Activated CD8-positive, alpha-beta memory T cell treated with anti-CD3 and anti-CD28 coated beads for 1 hour (primary cell): ENCODE measurements at places on chromosomes 4 and X.

GRCh38 chr4:110096405-110096804, 102.0 kb downstream of the ELOVL6 start:
- no peak for DNase-seq

- DNase-seq: no peak
Measured at GRCh38 chr4:88398381-88398780, 19.7 kb downstream of the HERC6 start.

GRCh38 chrX:107985033-107985432, 2.9 kb upstream of the TEX13B start:
- DNase-seq: no peak

GRCh38 chr4:2662598-2662997, 93.5 kb downstream of the TNIP2 start:
- no peak for DNase-seq

DNA sequence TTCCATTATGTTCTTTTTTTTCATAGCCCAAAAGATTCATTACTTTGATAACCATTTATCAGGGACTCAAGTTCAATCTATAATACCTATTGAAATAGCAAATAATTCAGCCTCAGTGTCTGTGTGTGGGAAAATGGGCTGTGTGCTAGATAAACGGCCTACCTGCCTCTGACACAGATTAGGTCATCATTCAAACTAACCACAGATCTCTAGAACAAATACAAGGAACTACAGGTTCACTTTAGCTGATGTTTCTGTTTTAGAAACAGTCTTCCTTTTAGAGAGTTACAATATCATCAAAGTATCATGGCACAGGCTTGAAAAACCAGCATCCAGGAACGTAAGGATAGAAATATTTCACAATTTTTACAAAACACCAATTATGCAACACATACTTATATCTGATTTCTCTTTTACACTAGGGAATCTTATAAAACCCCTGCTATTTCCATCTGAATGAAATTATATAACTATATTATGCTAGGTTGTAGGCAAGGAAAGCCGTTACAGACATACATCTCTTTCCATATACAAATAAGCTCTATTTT, 56.6 kb upstream of the MAB21L2 start:
- no peak for DNase-seq

GRCh38 chrX:68462653-68463052, 29.4 kb upstream of the OPHN1 start:
- no peak for DNase-seq

DNA sequence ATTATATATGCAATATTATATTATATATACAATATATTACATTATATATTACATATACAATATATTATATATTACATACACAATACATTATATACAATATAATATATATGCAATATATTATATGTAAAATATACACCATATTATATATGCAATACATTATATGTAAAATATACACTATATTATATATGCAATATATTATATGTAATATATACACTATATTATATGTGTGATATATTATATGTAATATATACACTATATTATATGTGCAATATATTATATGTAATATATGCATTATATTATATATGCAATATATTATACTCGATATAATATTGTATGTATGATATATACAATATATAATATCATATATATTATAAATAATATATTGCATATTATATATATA, 457.4 kb downstream of the SMARCA1 start:
- DNase-seq: no peak

- DNase-seq: no peak
Measured at GRCh38 chr4:75634281-75634680, 4.0 kb upstream of the CDKL2 start.

- DNase-seq: no peak
Measured at GRCh38 chr4:4627111-4627510, 85.3 kb upstream of the STX18 start.

DNA sequence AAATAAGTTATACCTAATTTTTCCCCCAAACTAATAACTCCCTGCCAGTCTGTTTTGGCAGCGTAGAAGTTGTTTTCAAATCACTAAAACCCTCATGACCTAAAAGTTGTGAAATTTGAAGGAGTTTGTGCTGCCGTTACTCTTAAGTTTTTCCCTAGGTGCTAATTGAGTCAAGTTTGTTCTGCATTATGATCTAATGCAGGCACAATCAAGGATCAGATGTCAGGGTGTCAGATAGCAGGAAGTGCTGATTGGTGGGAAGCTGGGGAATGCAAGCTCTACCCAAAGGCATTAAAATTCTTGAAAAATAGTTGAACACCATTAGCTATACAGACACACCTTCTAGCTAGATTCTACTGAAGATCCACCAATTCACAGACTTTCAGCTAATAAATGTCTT, 51.9 kb downstream of the ARX start:
- no peak for DNase-seq

DNA sequence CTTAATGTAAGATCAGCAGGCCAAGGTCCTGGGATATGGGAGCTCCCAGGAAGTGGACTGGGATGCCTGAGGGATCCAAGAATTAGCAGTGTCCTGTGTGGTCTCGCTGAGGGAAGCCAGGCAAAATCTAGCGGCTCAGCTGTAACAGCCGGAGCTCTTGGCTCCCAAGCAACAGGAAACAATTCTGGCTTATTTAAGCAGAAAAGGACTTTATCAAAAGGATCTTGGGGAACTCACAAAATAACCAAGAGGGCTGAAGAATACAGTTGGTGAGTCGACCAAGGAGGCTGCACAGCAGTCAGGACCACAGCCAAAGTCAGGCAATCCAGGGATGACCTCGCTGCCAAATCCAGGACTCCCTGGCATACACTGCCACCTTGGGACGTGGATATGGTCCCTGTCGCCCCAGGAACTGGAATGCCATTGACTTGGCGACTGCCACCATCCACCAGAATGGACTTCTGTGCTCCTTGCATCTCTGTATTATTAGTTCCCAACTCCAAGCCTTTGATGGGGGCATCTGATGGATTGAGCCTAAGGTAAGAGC, 165.3 kb upstream of the BCOR start:
- DNase-seq: no peak

GRCh38 chrX:130108647-130109428, 1.5 kb downstream of the ELF4 start:
- DNase-seq: no peak

- DNase-seq: no peak
Measured at GRCh38 chrX:122835886-122836285, 348.2 kb upstream of the GRIA3 start.

GRCh38 chr4:12880844-12881243, 603.3 kb downstream of the RAB28 start:
- DNase-seq: no peak

GRCh38 chr4:96016634-96017299, 176.9 kb downstream of the PDHA2 start:
- DNase-seq: no peak

GRCh38 chrX:154049209-154050112, 29.8 kb upstream of the IRAK1 start:
- no peak for DNase-seq
